ENCODE measurements at places on chromosomes 16 and 17.

- DNase-seq, result no peak
Observed at GRCh38 chr16:10827691-10828341, 9.2 kb upstream of the TVP23A start.

GRCh38 chr16:88936556-88937205, 40.3 kb downstream of the CBFA2T3 start:
- peak; percentile 96 for DNase-seq

GRCh38 chr17:36928471-36929345, 8.6 kb upstream of the LHX1 start:
- DNase-seq, result no peak

- DNase-seq, result no peak
Observed at GRCh38 chr17:74999523-74999922, 12.1 kb downstream of the CDR2L start.

GRCh38 chr17:66306446-66306845, 4.0 kb downstream of the PRKCA start:
- no peak for DNase-seq

- DNase-seq, result no peak
Observed at GRCh38 chr17:52604105-52604504, 445.6 kb upstream of the CA10 start.

DNA sequence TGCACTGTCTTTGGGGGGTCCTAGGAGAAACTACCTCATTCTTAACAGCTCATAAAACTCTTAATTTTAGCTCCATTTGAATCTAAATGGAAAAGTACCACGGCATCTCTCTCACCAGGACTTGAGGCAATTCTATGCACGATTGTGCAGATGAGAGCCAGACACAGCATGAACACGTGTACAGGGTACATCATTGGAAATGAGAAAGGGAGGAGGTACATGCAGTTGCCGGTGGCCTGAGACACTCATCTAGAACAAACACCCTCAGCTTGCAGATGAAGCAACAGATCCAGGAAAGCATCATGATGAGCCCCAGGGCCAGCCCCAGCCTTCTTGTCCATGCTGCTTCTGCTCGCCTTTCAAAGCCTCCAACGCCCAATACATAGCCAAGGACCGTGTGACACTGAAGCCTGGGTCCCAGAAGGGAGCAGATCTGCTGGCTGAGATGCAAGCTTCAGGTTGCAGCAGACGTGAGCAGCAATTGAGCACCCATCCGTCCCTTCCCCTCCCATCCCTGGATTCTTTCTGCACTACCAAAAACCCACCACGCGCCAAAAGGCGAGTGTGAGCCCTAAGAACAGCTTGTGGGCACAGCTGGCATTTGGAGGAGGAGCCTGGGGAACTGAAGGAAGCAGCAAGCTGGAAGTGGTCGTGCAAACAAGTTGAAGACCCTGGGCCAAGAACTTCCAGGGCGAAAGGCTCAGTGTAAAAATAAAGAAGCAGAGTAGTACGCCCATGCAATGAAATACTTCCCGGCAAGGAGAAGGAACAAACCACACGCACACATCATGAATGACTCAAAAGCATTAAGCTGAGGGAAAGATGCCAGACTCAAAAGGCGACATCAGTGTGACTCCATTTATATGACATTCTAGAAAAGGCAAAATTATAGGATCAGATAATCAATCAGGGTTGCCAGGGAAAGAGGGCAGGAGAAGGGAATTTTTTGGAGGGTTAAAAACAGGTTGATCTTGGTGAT, 7.3 kb upstream of the RCVRN start:
- no peak for DNase-seq
